HFFc6 (cell line): ENCODE measurements at places on chromosomes 6 and 20. TPM values are rescaled to one million over a fixed set of nuclear protein-coding genes. Genes with fewer than 3 reads are reported as not detected.

Gene TJAP1
- total RNA-seq: 28.3 to 33.7 TPM (median 31.4 TPM) in 3 replicates

- no peaks in the 10 kb centered on the region for H3K4me1 ChIP-seq
- peaks cover 4% of the 10 kb centered on the region; the same call in 1 of the 2 replicates for H3K27me3 ChIP-seq
- H3K27ac ChIP-seq: no peak overlapping the region
- H3K4me3 ChIP-seq: no peak overlapping the region
Observed at GRCh38 chr6:166253778-166254204, 54.4 kb downstream of the PRR18 start.

DNA sequence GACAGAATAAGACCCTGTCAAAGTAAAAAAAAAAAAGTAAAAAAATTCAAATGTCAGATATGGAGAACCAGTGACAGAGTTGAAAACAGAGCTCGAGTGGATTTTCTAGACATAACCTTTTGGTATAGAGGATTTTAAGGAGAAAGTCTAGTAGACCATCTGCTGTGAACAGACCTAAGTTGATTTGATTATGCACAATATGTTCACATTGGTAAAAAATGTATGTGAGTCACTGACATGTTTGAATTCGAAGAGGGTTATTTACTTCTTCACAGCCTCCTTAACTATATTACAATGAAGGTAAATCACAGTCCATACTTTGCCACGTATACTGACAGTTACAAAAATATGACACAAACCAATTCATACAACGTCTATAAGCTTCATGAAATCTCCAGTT, 7.4 kb downstream of the TINAG start:
- no peaks in the 10 kb centered on the region; the same call in 1 of the 2 replicates for H3K27me3 ChIP-seq
- DNase-seq: no peak
- no peak overlapping the region for H3K27ac ChIP-seq
- H3K4me1 ChIP-seq: peaks cover 7% of the 10 kb centered on the region; the same call in 1 of the 2 replicates
- H3K4me3 ChIP-seq: no peak overlapping the region
- H3K36me3 ChIP-seq: no peaks in the 10 kb centered on the region

DNA sequence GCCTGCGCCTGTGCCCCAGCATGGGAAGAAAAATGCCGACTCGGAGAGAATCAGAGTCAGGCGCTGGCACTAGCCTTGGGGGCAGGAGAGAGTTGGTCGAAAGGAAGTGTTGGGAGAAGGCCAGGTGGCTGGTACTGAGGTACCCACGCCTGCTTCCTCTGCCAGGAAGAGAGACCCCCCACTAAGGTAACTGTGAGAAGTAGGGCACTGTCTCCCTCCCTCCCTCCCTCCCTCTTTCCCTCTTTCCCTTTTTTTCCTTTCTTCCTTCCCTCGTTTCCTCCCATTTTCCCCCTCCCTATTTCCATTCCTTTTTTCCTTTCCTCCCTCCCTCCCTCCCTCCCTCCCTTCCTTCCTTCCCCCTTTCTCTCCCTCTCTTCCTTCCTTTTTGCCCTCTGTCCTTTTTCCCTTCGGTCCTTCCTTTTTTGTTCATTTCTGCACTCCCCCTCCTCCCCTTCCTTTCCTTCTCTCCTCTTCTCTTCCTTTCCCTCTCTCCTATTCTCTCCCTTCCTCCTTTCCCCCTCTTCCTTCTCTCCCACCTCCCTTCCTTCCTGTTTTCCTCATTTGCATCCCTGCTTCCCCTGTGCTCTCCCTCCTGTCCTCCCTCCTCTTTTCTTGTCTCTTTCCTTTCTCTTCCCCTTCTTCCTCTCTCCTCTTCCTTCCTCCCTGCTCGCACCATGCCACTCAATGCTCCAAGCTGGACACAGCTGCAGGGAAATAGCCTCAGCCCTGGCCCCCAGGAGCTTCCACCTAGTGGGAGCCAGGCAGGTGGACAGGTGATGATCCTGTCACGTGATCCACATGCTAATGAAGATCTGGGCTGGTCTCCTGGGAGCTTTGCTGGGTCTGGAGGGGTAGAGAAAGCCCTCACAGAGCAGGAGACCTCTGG, 148.0 kb downstream of the DHX35 start:
- no peaks in the 10 kb centered on the region for H3K36me3 ChIP-seq
- peaks cover 4% of the 10 kb centered on the region for H3K27me3 ChIP-seq
- no peak overlapping the region for H3K4me3 ChIP-seq
- H3K27ac ChIP-seq: no peak overlapping the region

DNA sequence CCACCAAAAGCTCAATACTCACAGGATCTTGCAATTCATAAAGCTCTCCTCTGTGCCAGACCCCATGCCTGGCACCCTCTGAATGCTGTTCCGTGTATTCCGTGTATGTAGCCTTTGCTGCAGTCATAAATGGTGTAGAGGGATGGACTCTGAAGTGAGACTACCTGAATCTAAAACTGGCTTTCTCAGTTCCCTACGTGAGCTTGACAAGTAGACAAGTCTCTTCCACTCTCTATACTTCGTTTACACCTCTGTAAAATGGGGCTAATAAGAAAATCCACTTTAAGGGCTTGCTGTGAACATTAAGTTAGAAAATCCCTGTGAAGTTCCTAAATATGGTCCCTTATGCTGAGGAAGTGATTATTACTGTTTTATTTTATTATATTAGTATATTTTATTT, 31.5 kb downstream of the PPP1R16B start:
- peaks cover 6% of the 10 kb centered on the region; the same call in 1 of the 2 replicates for H3K4me1 ChIP-seq
- H3K4me3 ChIP-seq: no peak overlapping the region
- no peaks in the 10 kb centered on the region for H3K36me3 ChIP-seq
- DNase-seq: no peak
- no peak overlapping the region for H3K27ac ChIP-seq

DNA sequence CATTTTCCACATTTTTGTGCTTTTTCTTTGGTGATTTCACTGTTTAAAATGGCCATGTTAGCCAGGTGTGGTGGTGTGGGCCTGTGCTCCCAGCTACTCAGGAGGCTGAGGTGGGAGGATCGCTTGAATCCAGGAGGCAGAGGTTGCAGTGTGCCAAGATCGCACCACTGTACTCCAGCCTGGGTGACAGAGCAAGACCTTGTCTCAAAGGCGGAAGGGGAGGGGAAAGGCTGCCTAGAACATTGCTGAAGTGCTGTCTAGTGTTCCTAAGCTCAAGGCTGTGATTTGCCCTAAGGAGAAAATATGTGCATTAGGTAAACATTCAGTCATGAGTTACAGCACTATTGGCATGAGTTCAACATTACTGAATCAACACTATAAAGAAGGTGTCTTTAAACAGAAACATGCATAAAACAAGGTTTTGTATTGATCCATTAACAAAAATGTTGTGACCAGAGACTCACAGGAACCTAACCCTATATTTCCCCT, 14.0 kb downstream of the ZC2HC1B start:
- H3K4me3 ChIP-seq: no peak overlapping the region
- H3K36me3 ChIP-seq: peaks cover 10% of the 10 kb centered on the region; the same call in 1 of the 2 replicates
- peaks cover 5% of the 10 kb centered on the region; the same call in 1 of the 2 replicates for H3K4me1 ChIP-seq

DNA sequence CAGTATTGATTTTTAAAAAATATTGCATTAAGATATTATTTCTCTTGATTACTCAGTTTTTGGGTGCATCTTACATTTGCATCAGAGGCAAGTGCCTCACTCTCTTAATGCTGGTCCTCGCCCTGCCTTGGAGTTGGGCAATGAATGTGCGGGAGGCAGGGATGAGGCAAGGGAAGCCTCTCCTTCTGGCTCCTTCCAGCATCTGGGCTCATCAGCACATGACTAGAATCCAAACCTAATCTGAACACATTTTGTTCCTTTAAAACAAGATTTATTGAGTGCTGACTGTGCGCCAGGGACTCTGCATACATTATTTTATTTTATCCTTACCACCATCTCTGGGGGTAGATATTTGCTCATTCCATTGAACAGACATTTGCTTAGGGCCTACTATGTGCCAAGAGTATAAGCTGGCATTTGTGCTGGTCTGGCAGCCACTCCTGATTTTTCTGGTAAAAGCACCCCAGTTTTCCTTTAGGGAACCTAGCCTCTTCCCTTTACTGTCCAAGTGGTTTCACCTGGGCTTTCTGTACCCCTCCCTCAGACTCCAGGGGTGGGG, 71.9 kb upstream of the ZNFX1 start:
- H3K27ac ChIP-seq: no peak overlapping the region
- no peak overlapping the region for H3K4me3 ChIP-seq
- no peak for DNase-seq
- H3K36me3 ChIP-seq: no peaks in the 10 kb centered on the region

- H3K36me3 ChIP-seq: peaks cover 15% of the 10 kb centered on the region
- peak overlapping the region; percentile 99 for H3K27ac ChIP-seq
- peaks cover 52% of the 10 kb centered on the region for H3K4me1 ChIP-seq
- DNase-seq: peak; percentile 40
- peak overlapping the region; percentile 88 for H3K4me3 ChIP-seq
Observed at GRCh38 chr20:37526238-37526838, 1.3 kb downstream of the BLCAP start.

DNA sequence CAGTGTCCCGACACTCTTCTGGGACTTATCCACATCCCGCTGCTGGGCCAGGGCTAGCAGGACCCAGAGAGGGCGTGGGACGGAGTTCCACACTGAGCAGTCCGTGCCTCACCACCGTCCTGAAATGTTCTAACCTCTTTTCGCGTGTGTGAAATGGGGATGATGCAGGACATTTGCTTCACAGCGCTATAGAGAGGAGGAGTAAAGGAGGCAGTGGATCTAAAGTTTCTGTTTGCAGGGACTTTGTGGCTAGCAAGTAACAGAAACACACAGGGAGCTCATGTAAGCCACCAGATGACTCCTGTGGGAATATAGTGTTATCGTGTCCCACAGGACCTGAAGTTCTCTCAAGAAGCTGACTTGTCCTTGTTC, 634 bp downstream of the ITPA start:
- no peaks in the 10 kb centered on the region; the same call in none of the 2 replicates for H3K36me3 ChIP-seq
- peaks cover 17% of the 10 kb centered on the region for H3K4me1 ChIP-seq
- DNase-seq: peak; percentile 17
- H3K27me3 ChIP-seq: no peaks in the 10 kb centered on the region; the same call in 1 of the 2 replicates

DNA sequence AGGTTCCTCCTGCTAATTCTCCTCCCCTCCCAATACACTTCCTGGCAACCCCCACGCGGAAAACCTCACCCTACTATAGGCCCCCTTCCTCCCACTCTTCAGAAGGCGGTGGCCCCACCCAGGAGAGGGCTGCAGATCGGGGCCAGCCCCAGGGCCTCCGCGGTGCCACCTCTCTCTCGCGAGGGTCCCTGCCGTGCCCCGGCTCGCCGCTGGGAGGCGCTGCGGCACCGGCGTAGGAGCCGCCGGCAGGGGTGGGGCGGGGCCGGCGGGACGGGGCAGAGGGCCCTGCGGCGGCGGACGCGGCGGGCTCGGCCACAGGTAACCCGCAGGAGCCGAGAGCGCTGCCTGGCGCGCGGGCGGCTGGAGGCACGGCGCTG, at the start of gene ANKRD6:
TSS of gene ANKRD6 (plus strand) at position 278 of the 377 bp plus-strand sequence. CDS start 133,825 bp downstream, outside the sequence.
- peak within 1 kb of the TSS; percentile 35; the same call in 1 of the 2 replicates for H3K4me3 ChIP-seq
- no peaks in the 10 kb centered on the region for H3K36me3 ChIP-seq
- no peak for DNase-seq
- H3K27me3 ChIP-seq: peaks cover 24% of the 10 kb centered on the region
- no peak within 1 kb of the TSS for H3K27ac ChIP-seq
- no peaks in the 10 kb centered on the region for H3K4me1 ChIP-seq
